Activated CD8-positive, alpha-beta memory T cell treated with anti-CD3 and anti-CD28 coated beads for 1 hour (primary cell): ENCODE measurements at places on chromosomes 2 and 18.

DNA sequence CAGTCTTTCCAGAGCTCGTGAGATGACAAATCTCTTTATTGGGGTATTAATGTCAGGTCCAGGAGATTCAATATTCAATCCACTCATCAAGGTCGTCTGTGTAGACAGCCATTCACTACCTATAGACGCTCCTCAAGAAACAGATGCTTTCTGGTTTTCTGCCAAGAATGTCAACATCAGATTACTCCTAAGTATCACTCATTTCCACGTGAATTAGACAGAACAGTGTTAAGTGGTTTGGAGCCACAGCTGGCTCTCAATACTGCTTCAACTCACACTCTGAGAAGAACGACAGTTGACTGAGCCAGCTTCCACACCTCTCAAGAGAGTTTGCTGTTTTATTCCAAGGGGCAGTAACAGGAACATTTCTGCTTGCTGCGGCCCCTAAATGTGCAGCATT lies 113.5 kb upstream of the NEDD4L start:
- no peak for DNase-seq

GRCh38 chr2:200987137-200987536 lies 23.7 kb upstream of the ORC2 start:
- no peak for DNase-seq

DNA sequence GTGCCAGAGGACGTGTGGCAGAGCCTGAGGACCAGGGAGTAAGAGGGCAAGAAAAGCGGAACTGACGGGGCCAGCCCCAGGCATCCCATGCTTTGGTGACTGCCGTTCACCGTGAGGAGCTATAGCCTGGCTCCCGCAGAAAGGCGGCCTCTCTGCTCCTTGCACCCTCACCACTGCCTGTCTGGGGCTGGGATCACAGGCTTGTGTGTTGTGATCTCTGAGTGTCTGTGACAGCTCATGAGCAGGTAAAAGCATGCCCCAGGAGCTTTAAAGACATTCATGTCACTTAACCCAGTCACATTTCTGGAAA lies 266.8 kb upstream of the RAB6C start:
- DNase-seq = no peak

GRCh38 chr2:11777066-11777782 lies 30.8 kb downstream of the LPIN1 start:
- DNase-seq = no peak

DNA sequence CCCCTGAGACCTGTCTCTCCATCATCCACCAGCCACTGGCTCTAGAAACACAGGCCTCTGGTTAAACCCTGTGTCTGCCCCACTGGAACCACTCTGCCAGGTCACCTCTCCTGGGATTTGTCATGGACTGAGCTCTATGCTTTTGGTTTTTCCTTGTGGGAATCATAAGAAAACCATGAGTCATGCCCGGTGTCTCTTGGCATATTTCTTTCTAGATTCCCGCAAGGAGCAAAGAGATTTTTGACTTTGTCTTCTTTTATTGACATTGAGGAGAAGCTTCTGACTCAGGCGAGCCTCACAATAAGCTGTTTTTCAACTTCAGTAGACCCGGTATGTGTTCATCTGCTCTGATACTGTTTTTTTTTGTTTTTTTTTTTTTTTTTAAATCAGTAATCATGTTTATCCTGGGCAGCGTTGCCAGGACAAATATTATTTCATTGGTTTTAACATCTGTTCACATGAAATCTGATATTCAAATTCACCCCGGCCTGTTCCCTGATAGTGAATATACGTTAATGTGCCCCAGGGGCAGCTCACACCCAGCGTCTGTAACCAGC lies 207.1 kb downstream of the ACKR3 start:
- no peak for DNase-seq

DNA sequence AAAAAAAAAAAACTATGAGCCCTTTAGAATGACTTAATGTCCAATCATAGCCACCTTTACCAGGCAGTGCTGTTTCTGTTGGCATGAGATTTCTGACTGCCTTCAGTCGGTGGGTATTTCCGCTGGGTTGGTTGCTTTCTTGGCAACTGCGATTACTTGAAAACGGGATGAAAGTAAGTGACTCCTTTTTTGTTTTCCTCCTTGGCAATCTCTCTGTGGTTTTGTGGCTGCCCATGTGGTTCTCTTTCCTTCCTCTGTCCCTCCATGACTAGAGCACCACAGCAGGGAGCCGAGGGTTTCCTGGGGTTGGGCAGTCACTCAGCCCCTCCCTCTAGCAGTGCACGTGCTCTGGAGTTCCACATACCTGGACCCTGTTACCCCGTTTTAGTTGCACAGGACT lies 112.1 kb downstream of the KLHL29 start:
- no peak for DNase-seq

DNA sequence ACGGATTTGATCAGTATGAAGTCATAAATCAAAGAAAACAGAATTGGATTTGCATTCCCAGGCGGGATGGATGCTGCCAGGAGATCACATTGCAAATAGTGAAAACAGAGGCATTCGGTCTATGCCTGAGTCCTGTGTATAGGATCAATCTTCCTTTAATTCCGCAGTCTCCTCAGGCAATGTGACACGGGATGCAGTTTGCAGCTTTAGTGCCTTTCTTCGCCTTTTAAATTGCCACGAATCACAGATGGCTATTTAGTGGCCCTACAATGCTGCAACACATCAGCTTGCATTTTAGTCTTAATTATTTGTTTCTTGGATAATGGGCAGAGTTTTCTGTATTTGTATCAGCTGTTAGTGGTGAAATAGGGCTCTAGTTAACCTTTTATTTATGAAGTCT lies 6.8 kb downstream of the ADCYAP1 start:
- DNase-seq = no peak

DNA sequence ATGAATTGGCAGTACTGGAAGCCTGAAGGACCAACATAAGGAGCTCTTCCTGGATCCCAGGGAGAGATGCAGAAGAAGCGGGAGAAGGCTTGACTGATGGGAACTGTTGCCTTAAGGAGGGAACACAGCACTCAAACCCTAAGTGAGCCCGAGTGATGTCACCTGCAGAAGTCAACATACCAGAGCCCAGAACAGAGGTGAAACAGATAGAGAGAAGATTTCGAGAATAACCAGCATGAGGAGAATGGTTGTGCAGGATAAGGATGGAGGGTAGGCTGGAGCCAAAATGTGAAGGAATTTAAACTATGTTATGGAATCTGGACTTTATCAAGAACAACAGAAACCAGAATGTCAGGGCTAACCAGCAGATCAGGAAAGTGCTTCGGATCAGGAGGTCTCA lies 463.1 kb upstream of the DDX18 start:
- no peak for DNase-seq

GRCh38 chr2:171894612-171894947 lies 536 bp upstream of the SLC25A12 start:
- DNase-seq = no peak

DNA sequence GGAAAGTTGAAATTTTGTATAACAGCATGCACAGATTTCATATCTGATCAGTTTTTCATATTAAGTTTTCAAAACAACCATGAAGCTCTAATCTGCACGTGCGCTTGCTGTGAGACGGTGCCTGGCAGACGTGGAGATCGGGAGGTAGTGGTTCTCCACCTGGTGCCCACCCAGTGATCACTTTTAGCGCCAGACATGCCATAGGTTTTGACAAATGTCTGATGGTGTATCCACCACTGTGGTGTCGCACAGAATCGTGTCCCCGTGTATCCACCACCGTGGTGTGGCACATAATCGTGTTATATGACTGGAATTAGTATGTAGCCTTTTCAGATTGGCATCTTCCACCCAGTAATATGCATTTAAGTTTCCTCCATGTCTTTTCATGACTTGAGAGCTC lies 40.9 kb upstream of the KCNG2 start:
- no peak for DNase-seq

GRCh38 chr2:39419282-39420223 lies 17.5 kb downstream of the MAP4K3 start:
- DNase-seq = no peak

GRCh38 chr18:41993151-41993550 lies 38.1 kb downstream of the PIK3C3 start:
- no peak for DNase-seq

- no peak for DNase-seq
Observed at GRCh38 chr2:54207666-54208195, 48.3 kb downstream of the TSPYL6 start.

DNA sequence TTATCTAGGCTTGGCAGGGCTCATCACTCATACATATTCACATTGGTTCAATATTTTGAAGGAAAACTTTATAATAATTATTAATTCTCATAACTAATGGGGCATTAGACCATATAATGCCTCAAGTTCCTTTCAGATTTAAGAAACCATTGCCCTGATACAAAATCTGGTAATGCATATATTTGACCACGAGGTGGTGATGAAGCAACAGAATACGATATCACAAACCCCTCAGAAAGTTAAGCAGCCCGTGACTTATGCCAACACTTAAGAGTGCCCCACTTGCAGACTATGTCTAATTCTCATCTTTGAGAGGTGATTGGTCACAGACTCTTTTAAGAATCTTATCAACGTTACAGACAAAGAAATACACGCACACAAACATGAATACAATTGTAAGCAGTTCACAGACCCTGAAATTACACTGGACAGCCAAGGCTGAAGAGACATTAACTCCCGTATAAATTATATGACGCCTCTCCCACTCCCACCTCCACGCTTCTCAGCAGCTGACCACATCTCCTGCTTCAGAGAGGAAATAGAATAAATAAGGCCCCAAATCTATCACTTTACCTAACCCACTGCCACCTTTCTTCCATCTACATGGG lies 20.7 kb upstream of the DNAH6 start:
- no peak for DNase-seq

DNA sequence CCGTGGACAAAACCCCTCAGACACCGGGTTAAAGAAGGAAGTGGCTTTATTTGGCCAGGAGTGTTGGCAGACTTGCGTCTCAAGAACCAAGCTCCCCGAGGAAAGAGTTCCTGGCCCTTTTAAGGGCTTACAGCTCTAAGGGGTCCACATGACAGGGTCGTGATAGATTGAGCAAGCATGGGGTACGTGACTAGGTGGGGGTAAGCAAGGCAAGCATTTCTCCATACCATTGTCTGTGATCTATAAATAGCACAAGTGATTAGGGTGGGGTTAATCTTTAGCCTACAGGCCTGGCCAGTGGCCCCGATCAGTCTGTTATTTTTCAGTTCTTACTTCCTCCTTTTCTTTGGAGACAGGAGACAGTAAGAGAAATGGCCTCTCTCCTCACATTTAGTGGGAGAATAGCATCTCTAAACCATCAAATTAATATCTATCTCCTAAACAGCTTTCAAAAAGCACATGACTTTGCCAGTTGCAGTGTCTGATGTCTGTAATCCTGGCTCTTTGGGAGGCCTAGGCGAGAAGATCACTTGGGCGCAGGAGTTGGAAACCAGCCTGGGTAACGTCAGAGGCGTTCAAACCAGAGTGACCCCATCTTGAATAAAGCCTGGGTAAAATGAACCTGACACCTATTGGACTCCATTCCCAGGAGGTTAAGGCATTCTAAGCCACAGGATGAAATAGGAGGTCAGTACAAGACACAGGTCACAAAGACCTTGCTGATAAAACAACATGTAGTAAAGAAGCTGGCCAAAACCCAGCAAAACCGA lies 18.3 kb upstream of the CNOT11 start:
- no peak for DNase-seq

GRCh38 chr18:55462652-55463051 lies 125.3 kb downstream of the TCF4 start:
- DNase-seq = no peak

DNA sequence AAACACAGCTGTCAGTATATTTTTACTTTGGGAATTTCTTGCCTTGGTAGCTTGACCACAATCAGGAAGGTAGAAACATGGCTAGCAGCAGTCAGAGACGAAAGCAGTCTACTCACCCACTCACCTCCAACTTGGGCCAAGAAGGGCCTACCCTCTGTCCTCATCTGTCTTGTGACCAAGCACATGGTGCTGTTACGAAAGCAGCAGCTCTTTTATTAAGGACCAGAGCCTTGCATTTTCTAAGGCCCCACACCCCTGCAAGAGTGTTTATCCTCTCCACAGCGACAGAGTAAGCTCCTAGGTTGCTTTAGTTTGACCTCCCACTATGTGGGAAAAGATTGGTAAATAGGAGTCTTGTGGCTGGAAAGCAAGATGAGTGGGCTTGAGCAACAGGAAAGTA lies 31.3 kb upstream of the MSTN start:
- no peak for DNase-seq

GRCh38 chr18:76246590-76246989 lies 248.5 kb downstream of the ZNF516 start:
- no peak for DNase-seq

DNA sequence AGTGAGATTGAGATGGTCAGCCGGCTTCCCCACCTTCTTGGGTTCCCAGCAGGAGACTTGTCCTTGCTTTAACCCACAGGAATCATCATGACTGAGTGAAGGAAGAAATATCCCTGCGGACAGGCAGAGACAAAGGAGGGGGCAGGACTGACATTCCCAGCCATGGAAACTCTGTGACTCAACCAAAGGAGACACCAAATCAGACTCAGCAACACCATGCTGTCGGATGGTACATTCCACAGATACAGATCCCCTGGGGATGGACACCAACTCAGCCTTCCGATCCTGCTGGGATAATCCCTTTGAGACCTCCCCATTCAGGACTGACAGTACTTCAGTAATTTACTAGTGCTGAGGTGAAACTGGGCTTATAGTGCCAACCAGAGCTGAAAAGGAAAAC lies 518.3 kb downstream of the XIRP2 start:
- no peak for DNase-seq

DNA sequence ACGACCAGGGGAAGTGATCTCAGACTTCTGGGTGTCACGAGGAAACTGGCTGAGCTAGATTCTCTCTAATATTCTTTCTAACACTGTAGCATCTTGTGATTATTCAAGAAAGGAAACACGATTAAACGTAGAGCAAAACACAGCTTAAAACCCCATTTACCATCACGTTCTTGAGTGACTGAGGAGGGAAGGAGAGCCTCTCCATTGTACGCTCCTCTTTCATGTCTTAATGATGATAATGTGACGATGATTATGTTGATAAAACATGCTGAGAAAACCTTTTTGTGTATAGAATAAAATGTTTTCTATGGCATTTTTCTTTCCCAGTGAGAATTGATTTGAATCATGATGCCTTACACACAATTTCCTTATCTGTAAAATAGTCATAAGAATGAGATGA lies 705.6 kb upstream of the ID2 start:
- no peak for DNase-seq

DNA sequence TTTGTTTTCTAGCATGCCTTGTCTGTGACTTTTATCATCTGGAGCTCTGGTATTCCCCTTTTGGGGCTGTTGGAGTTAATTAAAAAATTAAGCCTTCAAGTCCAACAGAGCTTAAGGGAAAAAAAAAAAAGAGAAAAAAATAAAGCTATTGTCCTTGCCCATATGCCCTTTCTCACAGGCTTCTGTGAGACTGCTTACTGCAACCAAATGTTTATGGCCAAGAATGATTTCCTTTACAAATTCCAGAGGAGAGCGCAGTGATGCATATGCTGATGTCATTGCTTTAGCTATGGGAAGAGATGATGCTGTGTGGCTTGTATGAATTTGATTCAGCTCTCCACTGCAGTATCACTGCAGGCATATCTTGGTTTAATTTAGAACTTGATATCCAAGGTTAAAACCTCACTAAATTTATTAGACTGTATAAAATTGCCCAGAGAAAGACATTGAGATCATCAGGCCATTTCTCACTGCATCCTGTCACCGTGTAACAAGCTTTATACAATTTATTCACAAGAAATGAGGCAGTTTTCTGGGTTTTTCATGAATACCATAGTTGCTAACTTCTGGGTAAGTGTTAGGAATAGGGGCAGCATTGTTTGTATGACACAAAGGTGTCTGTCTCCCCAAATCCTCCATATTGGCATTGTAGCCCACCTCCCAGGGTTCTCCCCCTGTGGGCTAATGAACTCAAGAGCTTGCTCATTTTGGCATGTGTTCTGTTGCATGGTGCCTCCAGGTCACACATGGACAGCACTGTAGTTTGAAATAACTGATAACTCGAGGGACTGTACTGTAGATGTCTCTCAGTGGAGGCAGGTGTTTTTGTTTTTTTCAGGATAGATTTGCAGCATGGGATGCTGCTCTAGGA lies 85.0 kb downstream of the TANC1 start:
- no peak for DNase-seq
